ENCODE measurements at places on chromosomes 3 and 15.

DNA sequence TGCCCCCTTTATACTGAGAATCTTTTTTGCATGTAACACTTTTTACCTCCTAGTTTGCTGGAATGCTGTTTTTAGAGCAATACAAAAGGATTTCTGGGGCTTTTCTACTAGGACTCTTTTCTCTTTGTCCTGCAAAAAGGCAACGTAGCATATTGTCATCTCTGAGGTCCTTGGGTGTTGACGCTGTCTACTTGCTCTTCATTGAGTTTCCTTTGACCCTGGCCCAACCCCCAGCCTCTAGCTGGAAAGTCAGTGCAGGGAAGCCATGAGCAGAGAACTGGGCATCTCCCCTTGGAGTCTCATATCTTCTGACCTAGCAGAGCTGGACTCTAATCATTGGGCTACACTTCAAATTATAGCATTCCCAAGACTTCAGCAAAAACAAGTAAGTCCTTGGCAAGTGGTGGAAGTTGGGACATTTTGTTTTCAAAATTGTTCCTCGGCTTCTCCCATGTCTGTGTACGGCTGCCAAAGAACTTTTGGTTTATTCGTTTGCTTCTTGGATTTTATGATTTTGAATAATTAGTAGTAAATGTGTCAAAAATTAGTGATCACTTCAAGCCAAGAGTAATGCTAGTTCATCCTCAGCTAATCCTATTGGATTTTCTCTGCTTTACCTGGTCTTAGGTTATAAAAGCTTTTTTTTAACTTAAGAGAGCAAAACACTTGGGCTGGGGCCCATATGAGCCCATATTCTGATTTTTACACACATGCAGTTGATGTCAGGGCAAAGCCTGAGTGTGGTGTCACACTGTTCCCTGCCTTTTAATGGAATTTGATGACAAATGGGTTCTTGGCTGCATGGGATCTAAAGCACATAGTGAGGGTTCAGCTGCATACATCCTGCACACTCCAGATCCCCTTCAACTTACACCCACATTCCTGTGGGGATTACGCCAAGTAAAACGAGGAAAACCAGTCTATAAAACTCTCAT is 419.5 kb upstream of the C2CD4B start:
- DNase-seq = no peak

GRCh38 chr15:53037904-53038654 is 247.9 kb upstream of the ONECUT1 start:
- no peak for DNase-seq

DNA sequence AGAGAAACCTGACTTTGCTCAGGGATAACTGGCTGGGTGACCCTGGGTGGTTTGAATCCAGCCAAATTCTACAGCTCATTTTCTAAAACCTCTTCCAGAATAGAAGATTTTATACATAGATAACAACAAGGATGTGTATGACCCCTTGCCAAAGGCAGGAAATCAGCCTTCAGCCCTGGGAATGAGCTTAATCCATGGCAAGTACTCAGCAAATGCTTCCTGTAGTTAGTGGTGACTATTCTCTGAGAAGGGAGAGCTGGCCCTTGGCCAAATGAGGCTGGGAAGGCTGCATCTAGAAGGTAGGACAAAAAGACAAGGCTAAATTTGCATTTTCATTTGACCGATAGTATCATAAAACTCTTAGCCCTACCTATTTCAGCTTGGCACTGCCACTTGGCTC is 4.6 kb upstream of the HACD3 start:
- no peak for DNase-seq

DNA sequence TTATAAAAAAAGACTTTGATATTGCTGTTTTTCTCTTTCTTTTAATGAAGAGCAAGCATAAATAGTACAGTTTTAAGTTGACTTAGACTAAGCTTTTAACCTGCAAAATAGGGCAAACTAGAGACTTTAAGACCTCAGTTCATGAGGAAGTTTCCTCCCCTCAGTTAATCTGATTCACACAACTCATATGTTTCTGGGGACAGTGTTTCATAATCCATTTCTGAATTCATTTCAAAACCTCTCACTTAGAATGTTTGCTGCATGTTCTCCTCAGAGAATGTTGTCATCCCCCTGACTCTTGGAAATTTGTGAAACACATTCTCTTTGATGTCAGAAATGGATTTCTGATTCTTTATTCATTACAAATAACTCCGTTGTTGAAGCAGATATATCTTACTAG is 79.3 kb upstream of the SKOR1 start:
- DNase-seq = no peak

GRCh38 chr3:67093305-67093704 is 95.2 kb downstream of the KBTBD8 start:
- DNase-seq = no peak

DNA sequence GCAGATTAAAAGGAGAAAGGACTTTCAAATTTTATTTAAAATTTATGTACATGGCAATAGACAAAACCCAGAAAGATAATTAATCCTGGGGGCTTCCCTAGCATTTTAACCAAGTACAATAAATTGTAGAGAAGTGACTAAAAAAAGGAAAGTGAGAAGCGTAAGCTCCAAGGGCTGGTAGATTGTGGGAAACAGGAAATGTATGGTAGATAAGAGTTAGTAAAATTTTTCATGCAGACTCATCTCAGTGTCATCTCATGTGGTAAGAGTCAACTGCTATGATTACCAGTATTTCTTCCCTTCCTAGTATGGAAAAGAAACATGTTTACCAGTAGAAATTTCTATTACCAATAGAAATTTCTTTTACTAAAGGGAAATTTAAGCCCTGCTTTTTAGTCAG is 464.3 kb upstream of the AGTR1 start:
- DNase-seq = no peak

DNA sequence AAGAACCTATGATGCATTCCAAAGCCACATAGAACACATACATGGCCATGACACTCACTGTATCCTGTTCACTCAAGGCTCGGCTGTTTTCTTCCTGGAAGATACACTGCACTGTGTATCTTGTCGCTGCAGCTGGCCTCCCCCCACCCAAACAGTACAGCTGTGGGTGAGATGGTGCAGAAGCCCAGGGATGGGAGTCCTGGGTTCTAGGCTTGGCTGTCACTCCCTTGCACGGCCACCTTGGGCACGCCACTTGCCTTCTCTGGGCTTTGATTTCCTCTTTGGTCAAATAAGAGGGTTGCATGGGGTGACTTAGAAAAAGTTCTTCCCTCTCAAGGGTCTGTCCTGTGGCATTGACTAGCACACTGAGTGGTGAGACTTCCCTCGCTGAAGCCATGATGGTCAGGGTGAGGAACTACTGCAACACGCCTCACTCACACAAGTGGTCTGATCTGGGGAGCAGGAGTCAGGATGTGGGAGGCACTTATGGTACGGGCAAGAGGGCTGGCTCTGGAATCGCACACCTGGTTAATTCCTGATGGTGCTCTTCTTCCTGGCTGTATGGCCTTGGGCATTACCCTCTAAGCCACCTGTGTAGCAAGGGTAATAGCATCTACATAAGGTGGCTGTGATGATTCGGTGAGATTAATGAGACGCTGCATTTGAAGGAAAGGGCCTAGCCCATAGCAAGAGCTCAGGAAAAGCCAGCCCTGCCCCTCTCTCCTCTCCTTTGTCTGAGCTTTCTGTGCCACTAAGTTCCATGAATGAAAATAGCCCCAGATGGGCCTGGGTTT is 44.0 kb downstream of the ANP32A start:
- DNase-seq = no peak

GRCh38 chr3:145854499-145854898 is 306.5 kb downstream of the PLOD2 start:
- DNase-seq = no peak

- DNase-seq = no peak
Observed at GRCh38 chr3:47664519-47664918, 85.9 kb upstream of the CSPG5 start.

GRCh38 chr3:26559227-26559626 is 63.3 kb upstream of the LRRC3B start:
- no peak for DNase-seq

GRCh38 chr3:130960139-130960795 is 66.4 kb downstream of the ASTE1 start:
- DNase-seq = no peak

DNA sequence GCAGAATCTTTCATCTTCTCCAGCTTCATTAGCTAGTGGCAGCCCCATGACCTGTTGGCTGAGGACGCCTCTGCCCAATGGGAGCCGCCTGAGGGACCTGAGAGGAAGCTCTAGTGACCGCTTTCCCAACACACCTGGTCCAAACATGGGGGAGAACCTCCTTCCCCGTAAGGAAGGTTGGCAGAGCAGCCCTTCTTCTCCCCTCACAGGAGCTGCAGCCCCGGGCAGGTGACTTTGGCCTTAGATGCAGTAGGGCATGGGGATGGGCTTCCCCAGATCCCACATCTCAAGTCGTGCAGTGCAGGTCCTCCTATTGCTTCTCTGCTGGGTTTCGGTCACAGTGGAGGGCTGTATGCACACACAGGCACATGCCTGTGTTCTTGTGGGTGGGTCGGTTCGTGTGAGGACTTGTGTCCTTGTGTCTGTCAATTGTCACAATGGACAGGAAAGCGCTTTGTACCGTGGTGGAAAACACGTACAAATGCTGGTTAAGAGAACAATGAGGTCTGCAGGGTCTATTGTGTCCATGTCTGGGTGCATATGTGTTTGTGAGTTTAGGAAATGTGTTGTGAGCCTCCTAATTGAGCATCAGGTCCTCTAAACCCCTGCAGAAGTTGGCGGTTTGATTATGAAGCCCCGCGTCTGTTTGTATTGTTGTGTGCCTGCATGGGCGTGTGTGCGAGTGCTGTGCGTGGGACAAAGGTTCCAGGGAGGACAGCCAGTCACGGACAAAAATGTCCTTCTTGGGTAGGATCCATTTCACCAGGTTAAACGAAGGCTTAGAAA is 1.4 kb downstream of the ISLR2 start:
- no peak for DNase-seq

DNA sequence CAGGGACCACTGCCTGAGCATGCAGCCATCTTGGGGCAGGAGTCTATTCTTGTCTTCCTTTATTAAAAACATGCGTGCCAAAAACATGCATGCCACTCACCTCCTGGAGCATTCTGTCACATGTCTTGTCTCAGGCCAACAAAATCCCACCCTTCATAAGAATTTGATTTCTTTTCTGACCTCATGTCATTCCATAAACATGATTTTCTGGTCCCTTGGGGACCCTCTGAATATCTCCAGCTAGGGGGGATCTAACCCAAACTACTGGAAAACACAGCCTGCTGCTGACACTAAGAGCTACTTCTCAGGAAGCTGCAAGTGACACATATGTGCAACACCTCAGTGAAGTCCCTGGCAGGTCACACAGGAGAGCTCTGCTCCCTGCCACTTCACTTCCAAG is 26.8 kb upstream of the NOX5 start:
- DNase-seq = no peak

GRCh38 chr3:197802779-197803459 is 11.9 kb downstream of the LRCH3 start:
- no peak for DNase-seq

DNA sequence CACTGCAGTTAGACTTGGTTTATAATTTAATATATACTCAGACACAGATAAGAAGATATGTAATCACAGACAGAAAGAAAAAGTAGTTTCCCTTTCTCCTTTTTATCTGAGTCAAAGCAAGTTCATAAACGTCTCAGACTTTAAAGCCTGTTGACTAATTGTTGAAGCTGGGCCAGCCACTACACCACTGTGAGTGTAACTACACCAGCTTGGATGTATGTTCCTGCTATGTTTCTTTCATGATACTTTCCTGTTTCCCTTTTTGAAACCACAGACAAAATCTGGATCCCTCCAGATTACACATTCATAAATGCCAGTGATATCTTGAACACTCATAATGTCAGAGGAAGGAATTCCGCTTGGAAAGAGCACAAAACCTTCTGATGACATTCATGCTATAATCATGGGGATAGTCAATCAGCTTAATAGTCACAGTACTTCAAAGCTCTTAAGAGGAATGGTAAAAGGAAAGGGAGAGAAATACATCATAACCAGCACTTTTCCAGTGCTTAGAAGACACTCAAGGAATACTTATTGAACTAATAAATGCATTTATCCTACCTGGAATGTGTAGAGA is 32.0 kb downstream of the KCNMB2 start:
- no peak for DNase-seq

GRCh38 chr3:172696357-172696756 is 14.5 kb downstream of the NCEH1 start:
- no peak for DNase-seq

DNA sequence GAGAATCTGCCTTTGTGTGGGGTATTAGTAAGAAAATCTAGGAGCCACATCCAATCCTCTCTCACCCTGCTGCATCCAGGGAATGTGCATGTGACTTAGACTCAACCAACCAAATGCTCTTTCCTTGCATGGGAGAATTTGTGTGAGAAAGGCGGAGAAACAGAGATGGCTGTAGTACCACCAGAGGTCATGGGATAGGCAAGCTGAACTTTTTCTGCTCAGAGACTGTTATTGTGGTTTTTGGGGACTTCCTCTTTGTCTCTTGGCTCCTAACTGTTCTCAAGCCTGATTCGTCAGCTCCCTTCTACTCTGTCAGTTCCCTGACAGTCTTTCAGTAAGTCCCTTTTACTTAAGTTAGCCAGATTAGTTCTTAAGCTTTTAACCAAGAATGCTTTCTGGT is 2.6 kb upstream of the ZSCAN2 start:
- no peak for DNase-seq

DNA sequence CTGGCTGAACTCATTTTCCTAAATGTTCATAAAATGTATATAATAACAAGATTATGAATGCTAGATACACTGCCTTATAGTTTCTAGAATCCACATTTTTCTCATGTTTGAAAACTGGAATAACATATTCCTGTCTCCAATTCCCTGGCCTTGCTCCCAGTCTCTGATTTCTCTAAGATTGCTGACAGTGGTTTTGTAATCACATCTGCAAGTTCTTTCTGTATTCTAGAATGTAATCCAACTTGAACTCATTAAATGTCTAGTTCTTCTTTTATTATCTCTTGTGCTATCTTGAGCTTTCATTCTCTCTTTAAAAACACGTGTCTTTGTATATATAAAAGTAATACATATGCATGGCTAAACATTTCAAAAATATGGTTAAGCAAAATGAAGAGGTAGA is 215.2 kb upstream of the ADAMTS9 start:
- no peak for DNase-seq

DNA sequence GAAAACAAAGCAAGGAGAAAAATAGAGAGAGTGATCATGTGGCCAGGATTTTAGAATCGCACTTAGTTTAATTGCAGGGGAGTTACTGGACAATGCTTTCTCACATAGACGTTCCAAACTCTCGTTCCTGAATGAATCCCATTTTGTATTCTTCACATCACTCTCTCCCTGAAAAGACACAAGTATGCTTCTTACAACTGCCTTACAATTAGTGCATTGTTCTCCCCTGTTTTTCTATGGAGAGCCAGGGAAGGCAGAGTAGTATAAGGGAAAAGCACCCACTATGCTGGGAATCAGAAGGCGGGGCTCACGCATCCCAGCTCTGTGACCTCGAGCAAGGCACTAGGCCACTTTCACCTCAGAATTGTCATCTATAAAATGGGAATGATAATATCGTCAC is 14.4 kb downstream of the TMOD2 start:
- no peak for DNase-seq

GRCh38 chr3:62686503-62687294 is 188.5 kb downstream of the CADPS start:
- DNase-seq = no peak

- no peak for DNase-seq
Observed at GRCh38 chr3:77506384-77506783, 466.5 kb downstream of the ROBO2 start.
